ENCODE measurements at places on chromosomes 3 and 15. TPM values are rescaled to one million over a fixed set of nuclear protein-coding genes. Genes with fewer than 3 reads are reported as not detected.
A peak's percentile ranks its signal among the peaks of the same experiment; 100 is the strongest.

DNA sequence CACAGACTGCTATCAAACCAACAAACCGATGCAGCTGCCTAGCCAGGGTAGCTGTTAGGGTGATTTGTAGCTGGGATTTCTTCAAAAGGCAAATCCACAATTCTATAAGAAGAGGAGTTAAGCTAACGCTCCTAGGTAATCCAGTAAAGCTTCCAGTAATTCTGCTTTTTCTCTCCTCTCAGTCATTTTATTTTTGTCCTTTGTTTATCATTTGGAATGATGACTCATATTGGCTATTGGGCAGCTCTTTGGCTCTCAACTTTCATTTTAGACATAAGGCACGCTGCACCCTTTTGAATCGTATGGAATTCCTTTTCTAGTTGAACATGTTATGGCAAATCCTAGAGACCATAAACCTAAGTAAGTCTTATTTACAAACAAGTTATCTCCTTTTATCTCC lies 53.2 kb upstream of the PPARG start:
- DNase-seq = no peak

Gene GOLGA6D
- not detected for total RNA-seq

GRCh38 chr3:102034639-102035451 lies 185.5 kb downstream of the NFKBIZ start:
- no peak for DNase-seq

GRCh38 chr15:63504979-63505841 lies 817 bp downstream of the USP3 start:
- peak; percentile 34 for DNase-seq

DNA sequence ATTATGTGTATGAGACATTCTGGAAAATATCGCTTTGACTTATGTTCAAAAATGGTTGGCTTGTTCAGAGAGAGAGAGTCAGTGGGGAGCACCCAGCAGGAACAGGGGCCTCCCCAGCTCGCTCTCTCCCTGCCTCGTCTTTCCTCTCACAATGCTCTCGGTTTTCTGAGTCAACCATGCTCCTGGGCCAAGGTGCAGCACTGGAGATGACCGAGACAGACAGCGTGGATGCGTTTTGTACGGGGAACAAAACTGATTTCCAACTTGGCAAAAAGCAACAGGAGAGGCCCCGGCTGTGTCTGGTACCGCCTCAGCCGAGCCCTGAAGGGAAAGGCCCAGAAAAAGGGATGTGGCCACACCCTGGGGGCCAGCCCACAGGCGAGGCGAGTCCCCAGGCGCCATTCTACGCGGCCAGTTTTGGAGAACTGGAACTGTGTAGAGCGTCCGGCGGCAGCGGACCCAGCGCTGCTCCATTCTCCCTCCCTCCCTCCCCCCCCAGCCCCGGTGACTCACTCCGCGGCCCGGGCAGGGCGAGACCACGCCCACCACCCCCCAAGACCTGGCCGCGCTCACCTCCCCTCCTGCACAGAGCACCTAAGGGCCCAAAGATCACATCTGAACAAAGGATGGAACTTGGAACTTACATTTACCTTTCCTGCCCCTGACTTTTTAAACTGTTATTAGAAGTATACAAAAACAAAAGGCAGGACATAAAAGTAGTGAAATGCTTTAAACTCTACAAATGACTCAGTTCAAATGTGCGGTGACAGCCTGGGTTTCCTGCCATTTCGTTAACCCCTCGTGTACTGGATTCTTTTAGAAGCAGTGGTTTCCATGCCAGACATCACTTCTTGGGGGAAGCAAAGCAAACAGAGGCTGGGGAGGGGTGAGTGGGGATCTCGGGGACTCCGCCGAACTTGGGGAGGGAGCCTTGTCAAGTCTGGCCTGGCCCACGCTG lies 12.7 kb downstream of the ATP10A start:
- peak; percentile 58 for DNase-seq

Gene SNRPA1
- 184 TPM for total RNA-seq

Gene C3orf85
- not detected for total RNA-seq

Gene P2RY12
- total RNA-seq = not detected

GRCh38 chr15:70376031-70376928 lies 278.6 kb upstream of the TLE3 start:
- DNase-seq = no peak

DNA sequence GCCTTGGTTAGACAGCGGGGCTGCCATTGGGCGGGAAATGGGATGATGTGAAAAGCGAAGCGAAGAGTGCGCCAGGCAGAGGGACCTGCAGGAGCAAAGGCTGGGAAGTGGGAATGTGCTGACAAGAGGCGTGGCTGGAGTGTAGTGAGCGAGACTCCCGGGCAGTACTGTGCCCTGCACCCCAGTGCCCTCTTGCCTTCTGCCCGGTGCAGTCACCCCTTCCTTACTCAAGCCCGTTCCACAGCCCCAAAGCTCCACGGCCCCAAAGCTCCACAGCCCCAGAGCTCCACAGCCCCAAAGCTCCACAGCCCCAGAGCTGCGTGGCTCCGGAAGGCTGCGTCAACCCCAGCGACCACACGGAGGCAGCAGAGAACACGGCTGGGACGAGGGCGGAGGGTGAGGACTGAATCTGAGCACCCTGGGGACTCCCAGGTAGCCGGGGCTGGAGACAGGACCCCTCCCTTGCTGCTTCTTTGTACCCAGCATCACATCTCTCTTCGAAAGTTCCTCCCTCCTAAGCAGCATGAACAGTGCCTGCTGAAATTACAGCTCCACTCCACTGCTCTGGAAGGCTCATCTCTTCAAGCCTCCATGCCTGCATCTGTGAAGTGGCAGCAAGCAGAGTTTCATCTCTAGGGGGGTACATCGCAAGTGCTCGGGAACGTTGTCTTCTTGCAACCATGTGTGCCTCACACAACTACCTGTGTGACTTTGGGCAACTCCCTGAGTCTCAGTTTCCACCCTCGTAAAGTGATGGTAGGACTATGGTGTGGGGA lies 108.9 kb downstream of the FBLN2 start:
- DNase-seq = peak; percentile 50

DNA sequence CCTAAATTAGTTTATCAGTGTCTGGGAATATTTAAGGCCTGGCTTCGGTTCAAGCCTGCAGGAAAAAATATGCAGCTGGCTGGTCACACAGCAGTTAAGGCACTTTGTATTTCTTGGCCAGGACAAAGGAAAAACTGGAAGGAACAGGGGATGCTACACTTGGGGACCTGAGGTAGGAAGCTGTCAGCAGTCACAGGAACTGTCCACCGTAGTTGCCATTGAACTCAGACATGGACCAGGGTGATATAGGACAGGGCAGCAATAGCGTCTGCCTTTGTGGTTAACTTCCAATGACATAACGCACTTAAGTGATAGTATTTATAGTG lies 49.1 kb downstream of the NR1D2 start:
- no peak for DNase-seq

- peak; percentile 7 for DNase-seq
Measured at GRCh38 chr3:152834776-152835600, at the start of gene P2RY1. Gene P2RY1 (plus strand): TSS chr3:152835131. CDS start chr3:152835783, 652 bp downstream.

DNA sequence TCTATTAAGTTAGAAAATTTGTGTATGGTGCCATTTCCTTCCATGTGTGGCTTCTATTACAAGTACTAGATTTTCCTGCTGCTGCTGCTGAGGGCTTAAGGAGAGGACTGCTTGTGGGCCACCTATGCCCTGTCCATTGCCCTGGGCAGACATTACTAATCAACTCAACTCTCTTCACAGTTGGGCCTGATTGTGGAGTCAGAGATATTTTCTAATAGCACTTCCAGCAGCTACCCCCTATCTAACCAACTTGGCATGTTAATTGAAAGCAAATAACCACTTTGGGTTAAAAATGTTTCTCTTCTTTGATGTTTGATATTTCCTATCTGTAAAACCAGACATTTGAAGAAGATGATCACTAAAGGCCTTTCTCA lies 242.0 kb downstream of the EDEM1 start:
- DNase-seq = no peak

GRCh38 chr3:127637971-127638370 lies 9.0 kb downstream of the PODXL2 start:
- no peak for DNase-seq

Gene KBTBD12
- total RNA-seq = not detected

DNA sequence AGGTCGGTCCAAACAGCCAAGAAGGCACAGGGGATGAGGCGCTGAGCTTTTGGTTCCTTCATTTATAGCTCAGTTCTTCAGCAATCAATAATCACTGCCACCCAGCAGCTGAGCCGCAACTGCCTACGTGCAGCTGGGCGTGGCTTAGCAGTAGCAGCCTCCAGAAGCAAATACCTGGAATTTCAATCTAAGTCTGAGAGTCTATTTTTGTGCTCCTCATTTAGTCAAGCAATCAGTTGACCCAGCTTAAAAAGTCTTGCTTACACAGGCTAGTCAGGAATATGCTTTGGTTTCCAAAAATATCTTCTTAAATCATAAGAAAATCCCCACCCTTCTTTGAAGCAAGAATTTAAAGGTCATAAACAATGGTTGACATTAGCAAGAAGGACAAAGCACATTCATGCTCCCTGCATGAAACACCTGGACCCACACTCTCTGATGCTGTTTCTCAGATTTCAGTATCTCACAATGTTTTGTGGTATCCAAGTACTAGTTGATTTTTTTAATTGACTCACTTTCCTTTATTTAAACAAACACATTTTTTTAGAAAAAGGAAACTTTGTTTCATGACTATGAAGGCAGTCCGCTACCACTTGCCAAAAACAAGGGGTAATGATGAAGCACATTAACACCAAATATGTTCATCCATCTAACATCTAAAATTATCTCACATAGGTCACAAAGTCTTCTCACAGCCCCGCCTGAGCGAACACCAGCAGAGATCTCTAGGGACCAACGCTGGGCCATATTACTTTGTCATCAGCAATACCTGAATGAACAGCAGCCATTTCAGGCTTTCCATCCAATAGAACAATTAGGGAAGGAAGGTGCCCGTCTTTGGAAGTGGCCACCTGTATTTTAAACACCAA lies 106.1 kb downstream of the OXNAD1 start:
- no peak for DNase-seq

DNA sequence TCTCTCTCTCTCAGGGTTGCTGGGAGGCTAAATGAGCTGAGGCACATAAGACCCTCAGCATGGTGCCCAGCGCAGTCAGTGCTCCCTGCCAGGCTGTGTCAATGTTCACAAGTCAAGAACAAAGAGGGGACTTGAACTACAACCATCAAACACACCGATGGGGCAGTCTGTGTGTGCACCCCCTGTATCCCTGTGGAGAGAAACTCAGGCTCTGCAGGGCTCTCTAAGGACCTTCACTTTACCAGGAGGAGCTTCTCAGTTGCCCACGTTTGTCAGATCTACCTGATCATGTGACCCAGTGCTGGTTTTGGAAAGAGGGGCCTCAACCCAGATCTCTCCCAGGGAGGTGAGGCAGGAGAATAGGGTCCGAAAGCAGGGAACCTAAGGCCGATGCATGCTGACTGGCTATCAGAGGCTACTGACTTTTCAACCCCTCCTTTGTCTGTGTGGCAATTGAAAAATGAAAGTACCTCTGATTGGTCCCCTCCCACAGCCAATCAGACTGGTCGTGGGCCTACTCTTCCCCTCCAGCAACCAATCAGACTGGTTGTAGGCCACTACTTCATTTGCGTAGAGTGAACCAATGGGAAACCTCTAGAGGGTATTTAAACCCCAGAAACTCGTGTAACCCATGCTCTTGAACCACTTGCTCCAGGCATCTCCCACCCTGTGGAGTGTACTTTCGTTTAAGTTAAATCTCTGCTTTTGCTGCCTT lies 34.0 kb downstream of the RHCG start:
- no peak for DNase-seq

DNA sequence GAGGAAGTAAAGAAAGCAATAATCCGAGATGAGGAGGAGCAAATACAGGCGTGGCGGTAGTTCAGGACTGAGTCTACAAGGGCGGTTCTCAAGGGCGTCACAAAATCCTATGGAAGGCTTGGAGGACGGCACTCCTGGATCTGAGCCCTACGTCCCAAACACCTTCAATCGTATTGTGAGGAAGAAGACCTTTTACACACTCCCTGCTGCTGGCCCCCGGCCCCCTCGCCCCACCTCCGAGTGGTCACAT lies 747 bp downstream of the PLD1 start:
- DNase-seq = no peak

Gene CCR1
- 22.6 TPM for total RNA-seq

- no peak for DNase-seq
Measured at GRCh38 chr15:66231394-66232266, 21.9 kb downstream of the MEGF11 start.

GRCh38 chr3:138296639-138297038 lies 33.0 kb downstream of the NME9 start:
- DNase-seq = no peak

Gene STAB1
- 0.16 TPM for total RNA-seq

GRCh38 chr3:43921056-43921648 lies 230.4 kb downstream of the ABHD5 start:
- no peak for DNase-seq

Gene RGMA
- 0.54 TPM for total RNA-seq

DNA sequence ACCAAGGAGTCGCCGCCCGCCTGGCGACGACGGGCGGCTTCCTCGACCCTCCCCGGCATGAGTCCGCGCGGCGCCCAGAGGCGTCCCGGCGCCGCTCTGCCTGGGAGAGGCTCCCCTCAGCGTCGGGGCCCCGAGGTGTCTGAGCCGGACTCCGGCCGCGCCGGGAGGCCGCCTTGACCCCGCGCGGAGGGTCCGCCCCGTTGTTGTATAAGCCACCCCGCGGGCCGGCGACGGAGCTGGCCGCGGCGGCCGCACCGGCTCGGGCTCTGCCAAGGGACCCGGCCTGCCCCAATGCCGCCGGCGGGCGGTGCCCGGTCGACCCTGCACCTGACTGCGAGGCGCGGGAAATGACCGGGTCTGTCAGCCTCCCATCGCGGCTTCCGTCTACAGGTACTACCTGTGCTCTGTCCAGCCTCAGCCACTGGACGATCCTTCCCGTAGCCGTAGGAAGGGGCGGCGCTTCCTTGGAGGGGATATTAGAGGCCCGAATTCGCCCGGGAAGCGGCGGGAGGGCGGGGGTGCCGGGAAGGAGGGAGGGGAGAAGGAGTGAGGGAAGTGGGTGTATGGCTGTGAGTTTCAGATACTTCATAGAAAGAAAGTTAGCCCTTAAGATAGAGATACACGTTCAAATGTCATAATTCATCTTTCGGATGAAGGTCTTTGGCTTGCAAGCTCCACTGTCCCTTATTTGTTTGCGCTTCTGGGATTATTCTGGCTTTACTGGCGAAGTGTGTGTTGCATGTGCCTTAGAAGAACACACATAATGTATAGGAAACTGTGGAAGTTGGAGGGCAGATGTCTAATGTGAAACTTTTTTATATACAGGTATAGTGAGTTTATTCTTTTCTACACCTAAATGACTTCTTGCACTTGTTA lies 620 bp downstream of the ABHD5 start:
- DNase-seq = peak; percentile 27

- DNase-seq = no peak
Measured at GRCh38 chr15:87792250-87793040, 464.1 kb downstream of the NTRK3 start.

DNA sequence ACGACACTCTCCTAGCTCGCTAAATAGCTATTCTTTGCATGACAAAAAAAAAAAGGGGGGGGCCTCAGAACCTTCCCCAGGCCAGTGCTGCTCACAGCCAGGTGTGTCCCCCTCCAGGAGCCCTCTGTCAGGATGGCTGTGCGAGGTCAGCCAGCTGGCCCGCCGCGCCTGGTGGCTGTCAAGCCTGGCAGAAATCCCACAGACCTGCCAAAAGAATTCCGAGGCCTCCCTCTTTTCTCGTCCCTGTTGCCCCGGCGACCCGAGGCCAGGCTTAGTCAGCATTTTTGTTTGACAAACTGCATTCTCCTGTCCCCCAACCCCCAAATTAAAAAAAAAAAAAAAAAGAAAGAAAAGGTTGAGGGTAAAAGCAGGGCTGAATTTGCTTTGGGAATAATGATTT lies 61.9 kb downstream of the TM4SF4 start:
- DNase-seq = no peak

Data from activated T-helper 1 cell treated with anti-CD3 and anti-CD28 coated beads, Interleukin-12 subunit alpha, Interleukin-12 subunit beta, Interleukin-2, Interleukin-4 antibody, amounts not matched to agents 30 ng/mL and 10 ng/mL and 1 ng/mL, durations not matched to agents 14 hours and 24 hours and 36 hours (primary cell).